Left lung (tissue), 14 donors: ENCODE measurements at places on chromosomes 5 and 9. TPM values are rescaled to one million over a fixed set of nuclear protein-coding genes. Genes with fewer than 3 reads are reported as not detected.

The SERF1A gene
- total RNA-seq = 4.0 TPM

The ARHGEF28 gene
- 8.4 TPM for total RNA-seq

DNA sequence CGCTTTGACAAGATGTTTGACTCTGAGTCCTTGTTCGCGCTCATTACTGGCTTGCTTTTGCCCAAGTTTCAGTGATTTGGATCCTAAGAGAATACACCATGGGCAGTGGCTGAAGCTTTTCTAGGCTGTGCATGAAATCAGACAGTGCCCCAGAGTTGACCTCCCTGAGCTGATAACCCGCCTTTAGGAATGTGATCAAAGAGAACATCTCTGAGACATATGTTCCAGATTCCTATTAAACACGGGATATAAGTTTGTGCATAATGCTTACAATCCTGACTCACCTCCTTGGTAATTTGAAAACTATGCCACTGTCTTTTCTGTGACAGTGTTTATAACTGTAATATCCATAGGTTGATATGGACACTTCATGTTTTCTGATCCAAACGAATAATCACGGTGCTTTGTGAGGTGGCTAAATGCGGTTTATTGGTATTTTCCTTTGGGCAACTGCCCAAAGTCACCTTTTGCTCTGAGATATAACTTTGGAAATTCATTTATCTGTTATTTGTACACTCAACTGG, 732.9 kb downstream of the MTRR start:
- no peak overlapping the region for H3K27ac ChIP-seq
- H3K4me1 ChIP-seq = no peaks in the 10 kb centered on the region

- no peaks in the 10 kb centered on the region for H3K27me3 ChIP-seq
- no peak for DNase-seq
- H3K36me3 ChIP-seq = no peaks in the 10 kb centered on the region
- H3K4me3 ChIP-seq = no peak overlapping the region
- H3K4me1 ChIP-seq = no peaks in the 10 kb centered on the region
These were observed 97.1 kb downstream of the PJA2 start for GRCh38 chr5:109312695-109313094.

DNA sequence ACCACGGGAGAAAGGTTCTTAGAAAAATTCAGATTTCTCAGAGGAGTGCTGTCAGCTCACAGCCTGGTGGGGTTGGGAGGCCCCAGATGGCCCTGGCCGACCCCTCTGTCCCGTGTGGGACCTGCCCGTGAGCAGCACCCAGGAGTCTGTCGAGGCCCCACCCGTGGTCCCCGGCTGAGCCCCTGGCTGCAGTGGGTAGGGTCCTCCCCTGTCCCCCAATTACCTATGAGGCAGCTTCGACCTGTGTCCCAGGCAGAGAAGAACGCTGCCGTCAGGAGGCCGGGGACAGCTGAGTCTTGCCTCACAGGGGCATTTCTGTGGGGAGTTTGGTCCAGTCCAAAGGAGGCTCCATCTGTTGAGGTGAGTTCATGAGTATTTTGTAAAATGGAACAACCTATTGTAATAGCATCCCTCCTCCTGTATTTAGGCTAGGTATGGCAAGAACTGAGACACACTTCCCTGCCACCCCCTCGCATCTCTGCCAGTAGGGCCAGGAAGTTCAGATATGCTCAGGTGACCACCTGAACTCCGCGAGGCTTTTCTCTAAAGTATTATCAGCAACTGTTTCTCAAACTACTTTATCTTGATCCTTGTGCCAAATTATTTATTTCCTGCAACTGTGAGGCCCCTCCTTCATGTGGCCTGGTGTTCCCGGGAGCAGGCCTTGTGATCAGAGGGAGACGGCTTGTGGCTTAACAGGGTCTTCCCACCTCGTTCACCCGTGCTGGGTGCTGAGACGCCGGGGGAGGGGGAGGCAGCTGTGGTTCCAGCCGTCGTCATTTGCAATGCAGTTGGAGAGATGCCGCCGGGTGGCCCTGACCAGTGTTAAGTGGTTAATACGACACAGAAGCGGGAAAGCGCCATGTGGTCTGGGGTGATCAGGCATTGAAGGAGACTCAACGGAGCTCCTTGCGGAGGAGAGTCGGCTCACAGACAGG, 1.7 kb downstream of the AHRR start:
- H3K27ac ChIP-seq = no peak overlapping the region
- peaks cover 15% of the 10 kb centered on the region for H3K4me1 ChIP-seq
- no peak for DNase-seq
- H3K4me3 ChIP-seq = no peak overlapping the region
- H3K27me3 ChIP-seq = peaks cover 52% of the 10 kb centered on the region

DNA sequence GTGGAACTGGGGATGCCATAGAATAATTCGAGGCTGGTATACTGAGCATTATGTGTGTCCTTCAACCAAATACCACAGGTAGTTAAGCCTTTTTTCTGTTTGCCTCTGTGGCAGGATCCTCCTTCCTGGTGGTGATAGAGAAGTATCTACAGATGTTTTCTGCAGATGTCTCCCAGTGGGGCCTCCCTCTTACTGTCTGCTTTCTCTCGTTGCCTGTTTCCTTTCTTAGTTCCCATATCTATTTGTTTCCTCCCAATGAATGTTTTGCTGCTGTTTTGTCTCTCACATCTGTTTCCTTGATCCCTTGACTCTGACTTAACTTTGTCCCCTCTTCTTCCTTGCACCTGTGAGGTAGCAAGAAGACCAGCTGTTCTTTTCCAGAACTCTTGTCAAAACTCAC, 130.9 kb upstream of the NUDT12 start:
- H3K27ac ChIP-seq = no peak overlapping the region
- no peaks in the 10 kb centered on the region for H3K36me3 ChIP-seq
- no peaks in the 10 kb centered on the region for H3K4me1 ChIP-seq
- no peak overlapping the region for H3K4me3 ChIP-seq

DNA sequence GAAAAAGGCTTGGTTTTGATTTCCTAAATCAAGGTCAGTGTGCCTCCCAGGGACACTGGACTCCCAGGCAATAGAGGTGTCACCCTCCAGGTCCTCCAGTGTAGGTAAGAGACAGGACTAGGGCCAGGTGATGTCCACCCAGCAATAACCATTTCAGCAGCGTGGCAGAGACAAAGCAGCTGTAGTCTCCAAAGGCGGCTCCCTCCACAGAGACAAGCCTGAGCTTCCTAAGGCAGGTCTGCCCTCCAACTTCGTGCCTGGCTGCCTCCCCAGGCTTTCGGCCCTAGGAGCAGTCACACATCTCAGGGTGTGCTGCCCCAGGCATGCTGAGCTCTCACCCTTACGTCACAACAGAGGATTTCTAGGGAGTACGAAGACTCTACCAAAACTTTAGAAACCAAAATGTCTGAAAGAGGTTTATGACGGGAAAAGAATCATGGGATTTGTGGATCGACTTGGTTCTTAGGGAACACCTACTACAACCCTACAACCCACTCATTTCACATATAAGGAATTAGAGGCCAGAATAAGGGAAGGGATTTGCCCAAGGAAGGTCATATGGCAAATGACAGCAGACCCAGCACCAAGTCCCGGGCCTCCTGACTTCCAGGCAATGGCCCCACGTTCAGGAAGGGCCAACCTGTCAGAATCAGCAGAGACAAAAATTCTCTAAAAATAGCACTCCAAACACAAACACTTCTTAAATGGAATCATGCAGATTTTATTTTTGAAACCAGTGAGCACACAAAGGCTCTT, 105.5 kb downstream of the KLHL3 start:
- H3K36me3 ChIP-seq = no peaks in the 10 kb centered on the region
- no peak for DNase-seq
- no peaks in the 10 kb centered on the region for H3K27me3 ChIP-seq
- H3K4me1 ChIP-seq = no peaks in the 10 kb centered on the region
- H3K4me3 ChIP-seq = no peak overlapping the region
- H3K27ac ChIP-seq = no peak overlapping the region

DNA sequence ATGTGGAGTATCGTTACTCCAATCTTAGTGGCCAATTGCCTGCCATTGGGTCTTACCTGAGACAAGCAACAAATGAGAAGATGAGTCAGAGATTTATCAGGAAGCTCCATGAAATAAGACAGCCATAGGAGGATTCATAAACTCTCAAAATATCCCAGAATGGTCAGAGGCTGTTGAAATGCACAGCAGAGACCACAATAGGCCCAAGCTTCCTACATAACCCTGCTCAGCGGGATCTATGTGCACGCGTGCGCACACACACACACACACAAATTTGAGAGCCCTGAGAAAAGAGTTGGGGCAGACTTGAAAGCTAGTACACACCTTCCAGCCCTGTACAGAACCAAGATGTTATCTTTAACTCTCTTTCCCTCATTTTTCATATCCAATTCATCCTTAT, 9.8 kb downstream of the UIMC1 start:
- H3K27ac ChIP-seq = peak overlapping the region; percentile 35
- no peak for DNase-seq
- no peak overlapping the region for H3K4me3 ChIP-seq
- H3K4me1 ChIP-seq = peaks cover 8% of the 10 kb centered on the region
- H3K36me3 ChIP-seq = no peaks in the 10 kb centered on the region
- no peaks in the 10 kb centered on the region for H3K27me3 ChIP-seq

- no peak overlapping the region for H3K4me3 ChIP-seq
- peak overlapping the region; percentile 26 for H3K27ac ChIP-seq
- no peak for DNase-seq
- H3K27me3 ChIP-seq = no peaks in the 10 kb centered on the region
- peaks cover 19% of the 10 kb centered on the region for H3K4me1 ChIP-seq
- no peaks in the 10 kb centered on the region for H3K36me3 ChIP-seq
These were observed 112.8 kb downstream of the C9orf152 start for GRCh38 chr9:110095161-110095595.

DNA sequence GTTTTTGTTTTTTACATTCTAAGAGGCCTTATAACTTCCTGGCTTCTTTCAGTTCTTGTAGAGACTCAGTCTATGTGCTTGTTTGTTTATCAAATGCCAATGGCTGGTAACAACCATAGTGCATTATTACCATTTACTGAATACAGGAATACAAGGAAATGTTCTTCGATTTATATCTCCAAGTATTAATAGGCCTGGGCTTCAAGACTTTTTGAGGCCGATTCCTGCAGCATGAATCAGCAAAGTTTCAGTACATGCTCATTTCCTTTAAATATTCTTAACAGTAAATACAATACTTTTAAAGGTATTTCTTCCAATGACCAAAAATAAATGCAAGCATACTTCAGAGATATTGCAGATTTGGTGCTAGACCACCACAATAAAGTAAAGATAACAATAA, 535.3 kb downstream of the EFNA5 start:
- no peaks in the 10 kb centered on the region for H3K27me3 ChIP-seq
- H3K36me3 ChIP-seq = no peaks in the 10 kb centered on the region
- no peak overlapping the region for H3K27ac ChIP-seq
- DNase-seq = no peak

GRCh38 chr9:124330011-124330697, 72.4 kb downstream of the NEK6 start:
- DNase-seq = no peak
- H3K27me3 ChIP-seq = no peaks in the 10 kb centered on the region
- H3K4me1 ChIP-seq = no peaks in the 10 kb centered on the region
- H3K4me3 ChIP-seq = no peak overlapping the region
- H3K27ac ChIP-seq = no peak overlapping the region

- H3K27me3 ChIP-seq = no peaks in the 10 kb centered on the region
- DNase-seq = peak; percentile 63
- H3K36me3 ChIP-seq = no peaks in the 10 kb centered on the region
- H3K27ac ChIP-seq = no peak overlapping the region
These were observed 35.2 kb upstream of the SPATA31C2 start for GRCh38 chr9:88173378-88173999.

- DNase-seq = no peak
- no peaks in the 10 kb centered on the region for H3K36me3 ChIP-seq
- peak overlapping the region; percentile 95 for H3K4me3 ChIP-seq
- H3K27me3 ChIP-seq = no peaks in the 10 kb centered on the region
These were observed 399 bp downstream of the NUP155 start for GRCh38 chr5:37370550-37370863.
